ENCODE measurements at places on chromosomes 7 and 10.

DNA sequence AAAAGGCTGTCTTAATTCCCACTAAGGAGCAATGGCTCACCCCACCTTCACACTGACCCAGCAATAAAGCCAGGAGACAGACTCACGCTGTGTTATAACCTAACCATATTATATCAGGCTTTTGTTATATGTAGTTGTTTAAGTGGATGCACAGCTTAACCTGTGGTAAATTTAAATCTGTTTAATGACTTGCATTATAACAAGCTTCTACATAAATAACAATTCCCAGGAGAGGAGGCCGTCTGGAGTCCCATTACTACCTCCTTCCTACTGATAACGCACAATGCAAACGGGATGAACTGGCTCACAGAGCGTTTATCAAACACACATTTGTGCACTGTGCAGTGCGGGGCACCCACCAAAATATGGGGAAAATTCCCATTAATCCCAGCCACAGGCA is 102.1 kb upstream of the MGMT start:
- no peak for DNase-seq

DNA sequence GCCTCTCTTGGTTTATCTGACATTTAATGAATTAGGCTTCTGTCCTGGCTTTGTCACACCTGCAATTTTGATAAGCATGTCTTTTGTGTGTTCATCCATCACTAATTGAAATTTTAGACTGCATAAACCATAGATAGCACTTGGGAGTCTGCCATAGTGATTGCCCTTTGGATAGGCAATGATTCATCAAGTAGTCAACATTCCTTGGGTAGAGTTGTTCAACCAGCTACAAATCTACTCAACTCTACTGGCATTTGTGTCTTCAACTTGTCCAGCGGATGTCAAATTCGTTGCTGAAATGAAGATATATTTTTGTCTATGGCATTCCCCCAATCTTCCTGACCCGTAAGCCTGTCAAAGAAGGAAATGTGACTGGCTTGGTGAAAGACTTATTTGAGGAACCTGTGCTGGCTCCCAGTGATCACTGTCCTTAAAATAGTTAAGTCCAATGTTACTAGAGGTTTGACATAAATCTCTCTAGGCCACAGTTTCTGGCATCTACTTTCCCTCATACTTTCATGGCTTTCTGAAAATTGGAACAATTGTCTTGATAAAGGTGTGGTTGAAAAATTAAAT is 33.7 kb upstream of the CREB5 start:
- DNase-seq, result no peak

DNA sequence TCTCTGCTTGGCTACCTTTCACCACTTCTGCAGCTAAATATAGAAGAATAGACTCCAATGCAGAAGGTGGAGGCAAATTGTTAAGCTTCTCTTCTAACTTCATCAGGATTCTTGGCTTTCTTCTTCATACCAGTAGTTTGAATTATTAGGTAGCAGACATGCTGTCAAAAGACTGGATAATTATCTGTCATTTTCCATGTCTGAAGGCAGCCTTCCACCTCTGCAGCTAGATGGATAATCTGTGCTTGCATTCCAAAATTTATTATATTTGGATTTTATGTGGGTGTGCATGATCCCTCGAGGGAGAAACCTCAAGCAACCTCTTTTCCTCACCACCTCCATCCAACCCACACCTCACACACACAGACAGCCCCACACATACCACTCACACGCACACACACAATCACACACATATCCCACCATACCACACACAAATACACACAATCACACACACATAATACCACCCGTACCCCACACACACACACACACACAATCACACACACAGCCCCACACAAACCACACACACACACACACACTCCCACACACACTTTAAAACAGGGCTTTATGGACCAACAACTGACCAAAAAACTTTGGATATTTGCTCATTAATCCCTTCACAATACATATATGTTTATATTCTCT is 145.0 kb downstream of the C7orf25 start:
- DNase-seq, result no peak

GRCh38 chr10:83982812-83983211 is 156.5 kb upstream of the GHITM start:
- no peak for DNase-seq

GRCh38 chr10:646118-646524 is 43.3 kb downstream of the DIP2C start:
- no peak for DNase-seq

All from SHP77 treated with DMSO at 0.1 percent for 48 hours (cell line).